ENCODE measurements at places on chromosomes 16 and 17.
A peak's percentile ranks its signal among the peaks of the same experiment; 100 is the strongest.

DNA sequence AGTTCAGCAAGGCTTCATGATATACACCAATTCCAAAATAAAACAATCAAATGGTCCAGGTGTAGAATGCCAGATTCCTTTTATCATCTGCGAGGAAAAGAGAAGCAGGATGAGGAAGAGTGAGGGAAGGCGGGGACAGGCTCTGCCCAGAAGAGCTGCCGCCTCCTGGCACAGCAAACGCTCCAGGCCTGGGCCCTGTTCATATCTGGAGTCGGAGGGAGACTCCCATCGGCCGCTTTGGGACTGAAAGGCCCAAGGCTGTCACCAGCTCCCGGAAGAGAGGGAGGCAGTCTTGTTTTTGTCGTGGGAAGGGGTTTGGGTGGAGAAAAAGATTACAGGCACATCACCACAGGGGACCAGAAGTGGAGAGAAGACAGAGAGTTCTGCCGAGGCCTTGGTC, 29.0 kb upstream of the SLC25A19 start:
- no peak for DNase-seq

- DNase-seq: no peak
Measured at GRCh38 chr17:66775881-66776400, 59.0 kb upstream of the CACNG5 start.

GRCh38 chr16:29961479-29962343, at the start of gene TMEM219:
TSS of gene TMEM219 (plus strand) at chr16:29962079. CDS start at chr16:29963144, 1,065 bp downstream.
- DNase-seq: peak; percentile 89

- no peak for DNase-seq
Measured at GRCh38 chr17:81396722-81397313, 1.6 kb downstream of the BAHCC1 start.

DNA sequence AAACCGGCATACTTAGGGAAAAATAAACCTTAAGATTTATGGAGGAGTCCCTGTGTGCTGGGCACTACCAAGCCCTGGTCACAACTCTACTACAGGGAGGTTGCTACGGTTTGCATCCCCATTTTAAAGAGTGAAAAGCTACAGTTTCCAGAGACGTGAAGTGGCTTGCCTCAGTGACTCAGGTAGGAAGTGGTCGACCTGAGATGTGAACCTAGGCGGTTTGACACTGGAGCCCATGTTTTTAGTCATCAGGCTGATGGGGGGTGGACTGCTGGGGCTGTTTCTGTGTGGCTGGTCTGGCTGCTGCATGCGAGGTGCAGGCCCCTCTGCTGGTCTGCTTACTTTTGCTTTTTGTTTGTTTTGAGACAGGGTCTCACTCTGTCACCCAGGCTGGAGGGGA, 6.6 kb downstream of the COX6A2 start:
- DNase-seq: no peak

DNA sequence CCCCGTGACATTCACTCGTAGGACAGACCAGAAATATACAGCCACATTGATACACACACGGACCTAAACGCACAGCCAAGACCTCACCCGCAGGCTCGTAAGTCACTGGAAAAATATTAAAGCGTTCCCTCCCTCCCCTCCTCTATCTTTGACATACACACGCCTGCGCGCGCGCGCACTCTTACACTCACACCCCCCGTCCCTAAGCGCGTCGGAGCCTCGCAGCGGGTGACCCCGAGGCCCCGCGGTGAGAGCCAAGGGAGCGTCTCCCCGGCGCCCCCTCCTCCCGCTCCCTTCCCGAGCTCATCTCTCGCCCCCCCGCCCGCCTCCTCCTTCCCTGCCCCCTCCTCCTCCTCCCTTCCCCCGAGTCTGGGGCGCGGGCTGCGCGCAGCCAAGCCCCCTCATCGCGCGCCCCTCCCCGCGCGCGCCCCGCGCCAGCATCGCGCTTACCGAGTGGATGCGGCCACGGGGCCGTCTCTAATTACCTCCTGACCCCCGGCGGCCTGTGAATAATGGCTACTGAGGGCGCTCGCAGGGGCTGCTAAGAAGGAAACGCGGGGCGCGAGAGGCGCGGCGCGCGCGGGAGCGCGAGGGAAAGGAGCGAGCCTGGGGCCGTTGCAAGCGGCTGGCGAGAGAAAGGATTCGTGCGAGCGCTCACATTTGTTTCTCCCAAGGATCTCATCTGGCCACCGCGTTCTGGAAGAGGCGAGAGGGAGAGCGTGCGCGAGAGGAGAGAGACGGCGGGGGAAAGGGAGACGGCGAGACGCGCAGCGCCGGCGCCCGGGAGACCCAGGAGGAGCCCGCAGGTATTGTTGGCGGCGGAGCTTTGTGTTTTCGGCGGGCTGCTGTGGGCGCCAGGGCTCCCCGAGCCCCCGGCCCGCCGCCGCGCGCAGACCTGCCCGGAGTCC, 42.4 kb downstream of the RAI1 start:
- no peak for DNase-seq

GRCh38 chr17:64424324-64424849, 24.5 kb upstream of the MILR1 start:
- no peak for DNase-seq

- no peak for DNase-seq
Measured at GRCh38 chr17:56262803-56263202, 109.5 kb downstream of the ANKFN1 start.

DNA sequence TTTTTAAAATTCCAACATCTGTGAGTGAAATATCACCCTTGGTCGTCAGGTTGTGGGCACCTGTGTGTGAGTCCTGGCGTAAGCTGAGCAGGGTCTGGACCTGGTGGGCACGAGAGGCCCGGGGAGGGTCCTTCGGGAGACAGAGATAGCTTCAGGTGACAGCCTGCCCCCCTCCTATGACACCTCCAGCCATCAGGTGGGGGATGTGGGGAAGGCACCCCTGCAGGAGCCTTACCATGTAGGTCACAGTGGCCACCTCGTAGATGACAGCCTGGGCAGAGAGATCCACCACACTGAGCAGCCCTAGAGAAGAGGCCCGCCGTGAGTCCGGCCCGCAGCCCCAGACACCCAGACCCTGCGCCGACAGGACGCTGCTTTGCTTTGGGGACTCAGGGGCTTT, 11.2 kb downstream of the SLC47A2 start:
- no peak for DNase-seq

- DNase-seq: no peak
Measured at GRCh38 chr16:64489449-64489848, 632.4 kb downstream of the CDH11 start.

- no peak for DNase-seq
Measured at GRCh38 chr16:57258226-57258909, 13.3 kb downstream of the ARL2BP start.

- DNase-seq: no peak
Measured at GRCh38 chr17:64411999-64412771, 21.5 kb upstream of the PECAM1 start.

- no peak for DNase-seq
Measured at GRCh38 chr16:19014461-19014860, 30.7 kb downstream of the TMC7 start.

GRCh38 chr17:79019632-79020584, 4.1 kb upstream of the C1QTNF1 start:
- no peak for DNase-seq

DNA sequence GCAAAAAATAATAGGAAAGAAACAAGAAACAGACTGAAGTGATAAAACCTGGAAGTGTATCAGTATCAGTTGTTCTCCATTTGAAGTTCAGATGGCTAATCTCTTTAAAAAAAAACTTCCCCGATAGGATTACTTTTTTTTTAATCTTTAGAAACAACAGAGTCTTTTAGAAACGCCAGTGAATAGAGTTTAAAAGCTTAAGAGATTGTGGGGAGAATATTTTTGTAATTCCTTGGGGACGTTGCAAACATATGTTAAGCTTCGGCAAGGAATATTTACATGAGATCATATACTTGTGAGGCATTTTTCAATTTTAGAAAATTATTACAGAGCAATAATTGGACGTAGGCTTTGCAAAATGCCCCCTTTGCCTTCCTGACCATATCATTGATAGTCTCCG, 13.2 kb downstream of the MAF start:
- no peak for DNase-seq

GRCh38 chr16:6232056-6232455, 1100.6 kb upstream of the RBFOX1 start:
- no peak for DNase-seq

DNA sequence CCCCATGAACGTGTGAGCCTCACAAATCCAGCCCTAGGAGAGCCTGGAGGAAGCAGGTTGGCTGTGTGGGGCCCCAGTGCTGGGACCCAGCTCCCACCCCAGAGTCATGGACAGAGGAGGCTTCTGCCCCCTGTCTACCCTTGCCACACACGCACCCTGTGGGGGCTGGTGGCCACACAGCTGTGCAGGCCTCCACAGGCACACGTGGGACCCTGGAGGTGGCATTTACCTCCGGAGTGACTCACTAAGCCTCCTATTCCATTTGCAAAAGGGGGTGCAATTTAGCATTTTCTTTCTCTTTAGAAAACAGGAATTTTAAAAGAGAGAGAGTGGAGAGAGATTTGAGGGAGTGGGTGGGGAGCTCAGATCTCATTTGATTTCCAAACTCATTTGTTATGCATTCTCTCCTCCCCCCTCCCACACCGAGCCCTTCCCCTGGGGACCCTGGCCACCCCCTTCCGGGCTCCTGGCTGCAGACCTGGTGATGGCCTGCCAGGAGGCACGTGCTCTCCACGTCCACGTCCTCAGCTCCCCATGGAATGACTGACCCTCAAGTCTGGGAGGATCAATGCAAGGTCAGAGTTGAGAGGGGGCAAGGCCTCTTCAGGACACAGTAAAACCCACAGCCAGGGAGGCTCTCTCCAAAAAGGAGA, 6.8 kb downstream of the PITPNM3 start:
- no peak for DNase-seq

DNA sequence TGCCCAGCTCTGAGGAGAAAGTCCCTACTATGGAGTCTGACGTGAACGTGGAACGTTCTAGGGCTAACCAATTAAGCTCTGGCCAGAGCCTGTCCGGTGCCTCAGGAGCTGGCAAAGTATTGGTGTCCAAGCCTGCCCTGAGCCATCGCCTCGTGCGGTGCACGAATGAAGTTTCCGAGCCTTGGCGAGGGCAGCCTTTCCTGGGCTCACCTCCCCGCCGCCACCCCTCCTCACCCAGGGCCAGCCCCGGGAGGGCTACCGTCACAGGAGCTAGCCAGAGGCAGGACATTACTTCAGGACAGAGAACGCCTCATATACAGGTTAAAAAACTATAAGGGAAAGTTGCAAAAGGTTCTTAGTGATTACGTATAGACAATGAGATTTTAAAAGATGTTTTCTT, 23.6 kb upstream of the TRAP1 start:
- DNase-seq: no peak

GRCh38 chr17:72301887-72302286, 181.1 kb downstream of the SOX9 start:
- DNase-seq: no peak

GRCh38 chr16:4193920-4194319, 48.0 kb downstream of the SRL start:
- no peak for DNase-seq

DNA sequence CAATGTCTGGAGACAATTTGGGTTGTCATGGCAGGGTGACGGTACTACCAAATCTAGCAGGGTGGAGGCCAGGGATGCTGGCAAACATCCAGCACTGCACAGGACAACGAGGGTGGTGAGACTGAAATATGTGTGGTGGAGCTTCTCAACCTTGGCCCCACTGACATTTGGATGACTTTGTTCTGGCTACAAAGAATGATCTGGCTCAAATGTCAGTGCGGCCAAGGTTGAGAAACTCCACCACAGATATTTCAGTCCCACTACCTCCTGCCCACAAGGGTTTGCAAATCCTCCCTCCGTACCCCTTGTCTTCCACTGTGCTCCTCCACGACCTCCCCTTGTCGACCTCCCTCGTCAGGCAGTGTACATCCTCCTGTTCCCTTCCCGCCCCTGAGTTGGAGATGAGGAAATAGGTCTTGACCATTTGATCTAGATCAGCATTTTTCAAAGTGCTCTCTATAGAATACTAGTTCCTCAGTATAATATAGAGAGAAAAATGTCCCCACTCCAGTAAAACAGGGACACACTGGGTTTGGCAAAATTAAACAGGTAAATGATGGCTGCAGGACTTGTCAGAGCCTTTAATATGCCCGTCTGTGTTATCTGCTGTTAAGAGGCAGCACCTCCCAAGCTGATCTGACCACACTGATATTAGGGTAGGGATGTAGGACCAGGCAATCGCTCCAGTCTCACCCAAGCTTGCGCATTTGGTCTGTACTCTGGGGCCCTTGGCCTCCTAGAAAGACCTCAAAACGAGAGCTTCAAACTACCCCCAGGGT, 6.8 kb downstream of the OSGIN1 start:
- no peak for DNase-seq

GRCh38 chr16:81668243-81669097, 110.6 kb upstream of the PLCG2 start:
- no peak for DNase-seq

DNA sequence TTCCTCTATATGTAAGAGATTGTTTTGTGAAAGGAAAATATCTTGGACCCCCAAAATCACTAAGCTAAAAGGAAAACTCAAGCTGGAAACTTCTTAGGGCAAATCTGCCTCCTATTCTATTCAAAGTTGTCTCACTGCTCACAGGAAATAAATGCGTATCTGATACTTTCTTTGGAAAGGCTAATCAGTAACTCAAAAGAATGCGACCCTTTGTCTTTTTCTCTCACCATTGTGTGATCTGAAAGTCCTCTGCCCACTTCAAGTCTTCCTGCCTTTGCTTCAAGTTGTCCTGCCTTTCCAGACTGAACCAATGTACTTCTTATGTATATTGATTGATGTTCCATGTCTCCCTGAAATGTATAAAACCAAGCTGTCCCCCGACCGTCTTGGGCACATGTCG, 157.3 kb downstream of the KIF2B start:
- DNase-seq: no peak
